Pulmonary artery endothelial cell (primary cell): ENCODE measurements at places on chromosomes 16 and 17.
A peak's percentile ranks its signal among the peaks of the same experiment; 100 is the strongest.

DNA sequence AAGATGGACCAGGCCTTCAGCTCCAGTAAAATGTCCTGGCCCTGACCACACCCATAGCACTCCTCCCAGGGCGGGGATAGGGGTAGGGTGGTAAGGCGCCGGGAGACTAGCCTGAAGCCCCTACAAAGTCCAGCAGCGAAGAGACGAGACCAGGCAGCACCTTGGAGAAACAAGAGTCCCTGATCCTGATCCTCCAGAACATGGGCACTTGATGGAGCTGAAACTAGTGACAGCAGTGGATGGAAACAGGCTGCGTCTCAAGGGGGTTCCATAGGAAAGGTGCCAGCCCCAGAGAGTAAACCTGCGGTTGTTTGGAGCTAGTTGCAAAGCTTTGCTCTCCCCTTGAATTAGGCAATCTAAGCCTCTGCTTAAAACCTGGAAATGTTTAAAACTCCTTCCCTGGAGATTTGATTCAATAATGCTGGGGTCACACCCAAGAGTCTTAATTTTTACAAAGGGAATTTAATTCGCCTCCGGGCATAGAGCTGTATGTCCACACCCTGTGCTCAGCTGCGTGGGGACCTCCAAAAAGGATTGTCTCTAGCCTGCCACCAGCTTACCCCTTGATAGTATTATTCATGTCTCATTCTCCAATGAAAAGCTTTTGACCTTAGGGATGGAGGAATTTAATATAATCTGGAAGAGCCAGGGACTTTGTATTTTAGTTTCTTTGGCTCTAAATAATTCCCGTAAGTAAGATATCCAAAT lies 258.6 kb downstream of the PMP22 start:
- no peak for DNase-seq

GRCh38 chr16:71338193-71338592 lies 20.3 kb upstream of the CALB2 start:
- no peak for DNase-seq

- DNase-seq: no peak
Measured at GRCh38 chr17:72258711-72259110, 137.9 kb downstream of the SOX9 start.

- no peak for DNase-seq
Measured at GRCh38 chr16:4085405-4085970, 30.8 kb downstream of the ADCY9 start.

- no peak for DNase-seq
Measured at GRCh38 chr16:59391617-59392364, 657.7 kb upstream of the GOT2 start.

GRCh38 chr17:67779098-67779672 lies 46.1 kb upstream of the BPTF start:
- no peak for DNase-seq

DNA sequence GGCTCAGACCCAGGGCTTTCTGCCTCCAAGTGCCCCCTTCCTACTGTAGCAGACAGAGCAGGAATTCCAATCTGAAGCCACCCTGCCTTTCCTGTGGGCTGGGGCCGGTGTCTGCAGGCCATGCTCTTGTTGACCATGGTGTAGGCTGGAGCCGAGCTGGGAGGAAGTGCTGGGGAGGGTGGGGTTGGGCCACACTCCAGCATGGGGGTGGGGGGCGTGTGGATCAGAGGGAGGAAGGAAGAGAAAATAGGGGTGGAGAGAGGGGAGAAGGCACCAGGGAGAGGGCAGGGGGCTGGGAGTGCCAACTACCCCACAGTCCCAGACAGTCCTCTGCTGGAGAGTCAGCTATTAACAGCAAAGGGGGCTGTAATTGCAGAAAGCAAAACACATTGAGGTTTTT lies 54.3 kb upstream of the JPH3 start:
- no peak for DNase-seq

DNA sequence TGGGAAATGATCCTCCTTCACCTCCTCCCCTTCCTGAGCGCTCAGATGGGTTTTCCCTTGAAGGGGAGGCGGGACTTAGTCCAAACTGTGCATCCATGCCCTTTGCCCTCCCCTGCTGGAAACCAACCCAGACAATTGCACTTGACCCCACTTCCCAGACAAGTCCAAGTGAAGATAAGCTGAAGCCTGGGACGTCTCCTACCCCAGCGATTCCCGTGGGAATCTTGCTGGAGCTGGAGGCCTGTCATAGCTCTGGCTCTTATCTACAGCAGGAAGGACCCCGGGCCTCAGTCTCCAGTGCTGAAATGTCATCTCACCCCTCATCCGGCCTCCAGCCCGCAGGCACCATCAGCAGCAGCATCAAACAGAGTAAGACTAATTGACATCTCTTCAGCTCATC lies 6.5 kb upstream of the NGFR start:
- DNase-seq: no peak

DNA sequence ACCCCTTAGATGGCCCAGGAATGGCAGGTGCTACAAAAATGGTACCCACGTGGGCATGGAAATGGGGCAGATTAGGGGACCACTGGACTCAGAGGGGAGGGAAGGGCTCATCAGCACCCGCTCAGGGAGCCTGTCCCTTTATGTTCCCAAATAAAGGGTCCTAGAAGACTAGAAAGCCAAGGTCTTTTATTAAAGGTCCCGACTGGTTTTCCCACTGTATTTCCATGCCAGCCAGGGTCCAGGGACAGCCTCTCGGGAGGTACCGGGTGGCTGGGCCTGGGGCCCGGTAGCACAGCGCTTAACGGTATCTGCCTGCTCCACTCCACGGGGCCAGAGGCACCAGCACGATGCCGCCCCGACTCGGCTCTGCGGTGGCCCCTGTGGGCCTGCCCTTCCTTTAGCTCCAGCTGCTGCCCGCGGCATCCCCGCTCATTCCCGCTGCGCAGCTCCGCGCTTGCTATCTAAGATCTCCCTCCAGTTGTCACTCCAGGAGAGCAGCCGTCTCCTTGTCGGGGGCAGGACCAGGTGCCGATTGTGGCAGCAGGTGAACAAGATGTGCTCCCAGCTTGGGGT lies 1.4 kb downstream of the NT5C start:
- no peak for DNase-seq

DNA sequence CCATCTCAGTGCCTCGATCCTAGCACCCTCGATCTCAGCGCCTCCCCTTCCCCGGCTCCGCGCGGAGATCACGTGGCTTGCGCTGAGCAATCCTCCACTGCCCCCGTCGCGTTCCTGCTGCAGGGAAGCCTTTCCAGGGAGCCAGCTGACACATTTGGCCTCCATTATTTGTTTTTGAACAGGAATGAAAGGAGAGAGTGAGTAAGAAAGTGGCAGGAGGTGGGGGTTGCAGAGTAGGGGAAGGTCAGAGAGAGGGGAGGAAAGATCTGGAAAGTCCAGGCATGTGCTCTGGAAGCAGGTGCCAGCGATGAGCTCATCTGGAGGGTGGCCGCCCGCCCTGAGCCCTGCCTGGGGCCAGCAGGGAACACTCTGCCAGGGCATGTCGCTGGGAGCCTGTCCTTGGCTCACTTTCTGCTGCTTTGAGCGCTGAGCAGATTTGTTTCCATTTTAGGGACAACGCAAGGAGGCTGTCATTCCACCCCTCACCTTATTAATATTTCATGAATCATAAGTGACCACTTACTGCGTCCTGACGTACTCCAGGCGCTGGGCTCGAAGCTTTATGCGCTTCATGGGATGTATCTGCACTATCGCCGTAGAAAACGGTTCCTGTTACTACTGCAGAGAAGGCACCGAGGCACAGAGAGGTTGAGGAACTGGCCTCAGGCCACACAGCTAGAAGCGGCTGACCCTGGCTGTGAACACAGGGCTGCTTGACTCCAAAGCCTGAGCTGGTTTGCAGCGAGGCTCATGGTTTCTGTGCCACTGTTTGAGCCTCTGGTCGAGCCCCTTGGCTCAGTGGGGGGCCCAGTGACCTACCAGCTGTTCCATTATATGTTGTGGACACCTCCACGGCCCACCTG lies 283.1 kb downstream of the SEC14L1 start:
- peak; percentile 87 for DNase-seq

DNA sequence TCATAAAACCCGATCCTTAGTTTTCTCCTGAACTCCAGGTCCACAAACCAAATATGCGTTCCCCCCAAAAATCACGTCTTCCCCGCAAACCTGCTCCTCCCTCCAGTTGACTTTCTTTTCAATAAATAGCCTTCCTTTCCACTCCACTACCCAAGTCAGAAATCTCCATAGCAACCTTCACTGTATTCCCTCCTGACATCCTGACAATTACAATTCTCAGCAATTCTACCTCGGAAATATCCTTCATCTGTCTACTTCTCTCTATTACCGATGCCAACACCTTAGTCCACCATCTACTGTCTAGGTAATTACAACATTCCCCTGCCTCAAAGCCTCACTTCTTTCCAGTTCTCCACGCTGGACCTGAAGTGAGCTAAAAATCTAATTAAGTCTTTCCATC lies 50.7 kb downstream of the SMURF2 start:
- no peak for DNase-seq

GRCh38 chr17:77422104-77422747 lies 281.5 kb downstream of the SEC14L1 start:
- DNase-seq: no peak

DNA sequence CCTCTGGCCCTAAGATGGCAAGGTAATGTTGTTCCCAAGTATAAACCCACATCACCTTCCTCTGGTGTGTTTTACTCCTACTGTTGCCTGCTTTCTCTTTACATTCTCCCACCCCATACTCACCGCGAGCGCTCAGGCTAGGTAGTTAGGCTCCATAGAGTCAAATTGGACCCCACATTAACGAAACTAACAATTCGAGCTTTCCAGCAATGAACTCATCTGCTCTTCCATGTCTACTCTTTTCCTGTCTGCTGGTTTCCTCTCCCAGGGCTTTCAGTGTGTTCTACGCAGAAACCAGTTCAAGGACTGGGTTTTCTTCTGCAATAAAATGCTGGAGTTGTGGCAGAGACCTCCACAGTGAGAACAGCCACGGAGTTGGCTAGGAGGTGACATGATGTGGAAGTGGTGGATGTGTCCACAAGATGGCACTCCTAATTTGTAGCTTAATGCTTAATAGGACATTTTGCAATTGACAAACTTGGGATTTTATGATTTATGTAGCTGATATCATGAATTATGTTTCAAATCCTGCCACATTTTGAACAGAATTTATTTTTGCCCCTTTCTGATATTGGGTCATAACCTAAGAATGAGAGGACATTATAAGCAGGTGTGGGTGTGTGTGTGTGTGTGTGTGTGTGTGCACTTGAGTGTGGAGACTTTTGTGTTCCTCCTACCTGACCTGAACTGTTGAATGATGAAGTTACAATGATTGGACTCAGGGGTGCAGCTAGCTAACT lies 2.2 kb upstream of the UQCRC2 start:
- DNase-seq: no peak

- peak; percentile 83 for DNase-seq
Measured at GRCh38 chr16:24635900-24636610, 93.4 kb upstream of the TNRC6A start.

- DNase-seq: no peak
Measured at GRCh38 chr16:12449795-12450194, 353.9 kb downstream of the CPPED1 start.

DNA sequence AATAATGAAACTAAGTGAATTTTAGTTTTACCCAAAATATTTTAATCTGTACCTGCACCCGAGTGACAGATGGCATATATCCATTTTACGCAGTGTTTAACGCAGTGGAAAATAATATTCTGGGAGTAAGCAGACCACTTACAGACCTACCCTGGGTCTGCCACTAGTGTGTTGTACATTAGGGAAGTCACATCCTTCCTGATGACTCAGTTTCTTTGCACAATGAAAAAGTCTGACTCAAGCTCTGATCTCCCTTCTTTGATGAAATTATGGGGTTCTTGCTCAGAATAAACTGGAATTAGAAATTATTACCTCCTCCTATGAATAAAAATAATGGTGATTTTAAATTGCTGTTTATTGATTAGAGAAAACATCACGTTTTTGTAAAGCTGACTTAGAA lies 123.2 kb upstream of the AXIN2 start:
- peak; percentile 40 for DNase-seq

- no peak for DNase-seq
Measured at GRCh38 chr16:46839986-46840443, 9.0 kb upstream of the C16orf87 start.

- DNase-seq: no peak
Measured at GRCh38 chr17:8696906-8697305, 47.7 kb downstream of the CCDC42 start.

GRCh38 chr16:3979070-3979469 lies 98.6 kb upstream of the CREBBP start:
- DNase-seq: no peak

DNA sequence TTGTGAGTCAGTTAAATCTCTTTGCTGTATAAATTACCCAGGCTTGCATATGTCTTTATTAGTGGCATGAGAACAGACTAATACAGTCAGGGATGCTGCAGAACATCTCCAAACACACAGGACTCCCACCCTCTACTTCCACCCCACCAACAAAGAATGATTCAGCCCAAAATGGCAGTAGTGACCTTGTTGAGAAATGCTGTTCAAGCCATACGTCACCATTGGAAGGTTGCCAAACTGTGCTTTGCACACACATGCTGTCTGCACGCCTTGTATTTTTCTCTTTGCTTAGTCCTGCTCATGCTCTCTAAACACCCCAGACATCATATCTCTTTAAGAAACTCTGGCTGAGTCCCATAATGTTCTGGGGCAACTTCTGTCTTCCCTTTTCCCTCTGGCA lies 589.6 kb downstream of the WWOX start:
- DNase-seq: no peak
